ENCODE measurements at places on chromosomes 12 and 14. TPM values are rescaled to one million over a fixed set of nuclear protein-coding genes. Genes with fewer than 3 reads are reported as not detected.

Gene KCNH5
- total RNA-seq = 8.7 TPM

Gene HSPA2
- total RNA-seq = 16.5 TPM

Gene FIGNL2
- 2.2 TPM for total RNA-seq

Gene RNU4-1
- total RNA-seq = under 0.01 TPM

Gene MMP17
- total RNA-seq = 22.9 TPM

Gene ASCL1
- 42.0 TPM for total RNA-seq
